ENCODE measurements at places on chromosomes 1 and 21. TPM values are rescaled to one million over a fixed set of nuclear protein-coding genes. Genes with fewer than 3 reads are reported as not detected.

DNA sequence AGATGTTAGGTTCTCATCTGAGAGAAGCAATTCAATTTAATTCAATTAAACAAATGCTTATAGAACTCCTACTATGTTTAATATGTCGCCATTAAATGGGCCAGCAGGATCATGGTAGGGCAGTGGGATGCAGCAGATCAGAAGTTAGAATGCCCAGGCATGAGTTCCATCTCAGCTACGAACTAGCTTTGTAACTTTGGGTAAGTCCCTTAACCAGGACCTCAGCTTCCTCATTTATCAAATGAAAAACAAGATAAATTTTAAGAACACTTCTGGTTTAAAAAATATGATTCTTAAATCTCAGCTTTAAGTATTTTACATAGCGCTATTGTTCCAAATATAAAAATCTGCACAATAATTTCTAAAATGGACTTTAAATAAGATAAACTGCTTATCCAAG lies 67.5 kb upstream of the GFI1 start:
- no peak for DNase-seq

GRCh38 chr1:183147735-183148134 lies 38.3 kb upstream of the LAMC2 start:
- no peak for DNase-seq

DNA sequence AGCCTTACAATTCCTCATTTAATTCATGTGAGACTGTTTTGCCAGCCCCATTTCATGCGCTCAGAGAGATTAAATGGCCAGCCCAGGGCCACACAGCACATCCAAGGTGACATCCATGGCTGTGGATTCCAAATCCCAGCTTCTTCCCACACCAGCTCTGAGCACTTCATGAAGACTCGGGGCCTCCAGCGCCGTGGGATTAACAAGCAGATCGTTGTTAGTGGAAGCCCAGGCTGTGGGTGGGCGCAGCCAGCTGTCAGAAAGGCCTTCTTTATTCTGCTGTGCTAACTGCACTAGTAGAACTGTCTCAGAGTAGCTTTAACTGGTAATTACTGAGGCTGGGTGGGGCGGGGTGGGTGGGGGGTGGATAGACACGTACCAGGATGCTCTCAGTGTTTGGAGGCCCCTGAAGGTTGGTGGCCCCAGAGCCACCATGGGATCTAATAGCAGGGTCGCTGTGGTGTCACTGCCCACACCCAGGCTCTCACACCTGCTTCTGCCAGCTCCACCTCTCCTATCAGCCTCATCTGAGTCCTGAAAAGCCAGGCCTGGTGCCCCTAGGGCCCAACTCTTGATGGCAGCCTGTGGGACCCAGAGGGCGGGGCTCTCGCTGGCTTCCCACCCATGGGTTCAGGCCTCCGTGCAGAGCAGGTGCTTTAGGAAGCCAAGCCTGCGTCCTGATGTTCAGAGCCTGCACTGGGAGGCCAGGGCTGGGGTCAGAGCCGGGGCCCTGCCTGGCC lies 3.4 kb downstream of the BMP8A start:
- DNase-seq, result no peak

DNA sequence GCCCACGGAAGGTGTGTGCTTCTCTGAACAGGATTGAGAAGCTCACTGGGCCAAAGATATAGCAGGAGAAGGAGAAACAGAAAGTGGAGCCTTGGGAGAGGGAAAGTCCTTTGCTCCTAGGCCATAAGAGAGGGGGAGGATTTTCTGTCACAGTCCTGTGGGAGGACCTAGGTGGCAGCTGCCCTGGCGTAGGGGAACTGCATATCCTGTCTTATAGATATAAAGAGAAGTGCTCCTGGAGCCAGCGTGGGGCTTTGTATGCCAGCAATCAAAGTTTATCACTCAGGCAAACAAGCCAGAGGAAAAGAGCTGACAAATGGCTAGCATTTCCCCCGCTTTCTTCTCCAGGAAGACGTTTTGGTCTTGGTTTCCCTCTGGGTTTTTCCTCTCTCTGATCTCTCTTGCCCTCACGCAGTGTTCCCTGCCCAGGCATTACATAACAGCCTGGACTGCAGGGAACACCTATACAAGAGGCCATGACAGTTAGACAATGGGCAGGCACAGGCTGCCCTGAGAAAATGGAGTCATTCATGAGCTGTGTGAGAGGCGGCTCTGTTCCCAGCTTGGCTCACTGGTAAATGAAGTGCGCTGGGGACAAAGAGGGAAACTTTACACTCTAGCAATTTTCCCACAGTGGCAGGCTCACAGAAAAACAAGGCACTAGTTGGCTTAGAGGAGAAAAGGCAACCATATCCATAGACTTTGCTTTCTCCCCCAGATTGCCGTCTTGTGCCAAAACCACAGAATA lies 52.5 kb upstream of the ZNF648 start:
- DNase-seq, result no peak

GRCh38 chr1:155514582-155515187 lies 47.9 kb downstream of the ASH1L start:
- no peak for DNase-seq

ZMYM4 gene
- polyA plus RNA-seq, result 39.1 TPM

Measured in muscle of back (tissue), 13 donors.